Activated CD8-positive, alpha-beta memory T cell treated with anti-CD3 and anti-CD28 coated beads, Interleukin-2, amount 10 ng/mL, durations not matched to agents 7 days and 5 days (primary cell): ENCODE measurements at places on chromosomes 16 and 17. TPM values are rescaled to one million over a fixed set of nuclear protein-coding genes. Genes with fewer than 3 reads are reported as not detected.

Gene APOH
- not detected for total RNA-seq

Gene GPRC5B
- not detected for total RNA-seq

Gene IKZF3
- 70.8 TPM for total RNA-seq

Gene MYLK3
- total RNA-seq: not detected

Gene MGAT5B
- 0.68 TPM for total RNA-seq

Gene CCL7
- not detected for total RNA-seq

Gene CES5A
- total RNA-seq: not detected

Gene CA4
- total RNA-seq: not detected

Gene MILR1
- not detected for total RNA-seq

Gene UBE2O
- 30.2 TPM for total RNA-seq
